ENCODE measurements at places on chromosomes 1 and 21. TPM values are rescaled to one million over a fixed set of nuclear protein-coding genes. Genes with fewer than 3 reads are reported as not detected.

EPHA8 gene
- not detected for total RNA-seq

RHBDL2 gene
- 2.3 TPM for total RNA-seq

CC2D1B gene
- total RNA-seq, result 18.3 TPM

HCRTR1 gene
- total RNA-seq, result not detected

ADAMTS5 gene
- total RNA-seq, result not detected

USP21 gene
- 19.7 TPM for total RNA-seq

CFAP45 gene
- 0.46 TPM for total RNA-seq

UTS2 gene
- not detected for total RNA-seq

SPATA1 gene
- total RNA-seq, result 0.75 TPM

SPATA21 gene
- total RNA-seq, result not detected

TNFSF18 gene
- not detected for total RNA-seq

AADACL3 gene
- not detected for total RNA-seq

CCDC27 gene
- total RNA-seq, result not detected

OSCP1 gene
- total RNA-seq, result 6.1 TPM

C1orf116 gene
- total RNA-seq, result 5.8 TPM

NOL9 gene
- 4.9 TPM for total RNA-seq

PRMT6 gene
- not detected for total RNA-seq

BACH1 gene
- 6.0 TPM for total RNA-seq

TDRKH gene
- 5.9 TPM for total RNA-seq

All from A549 treated with ZK216348 at 1 μM for 4 hours (cell line).